ENCODE measurements at places on chromosomes 11 and 22. TPM values are rescaled to one million over a fixed set of nuclear protein-coding genes. Genes with fewer than 3 reads are reported as not detected.
A peak's percentile ranks its signal among the peaks of the same experiment; 100 is the strongest.

The GLYAT gene
- total RNA-seq: not detected

The NCF4 gene
- not detected for total RNA-seq

- peaks cover 17% of the 10 kb centered on the region for H3K27me3 ChIP-seq
- peak overlapping the region; percentile 44 for H3K27ac ChIP-seq
- H3K4me3 ChIP-seq: no peak overlapping the region
- peaks cover 42% of the 10 kb centered on the region for H3K4me1 ChIP-seq
- H3K36me3 ChIP-seq: no peaks in the 10 kb centered on the region
- peak; percentile 77 for DNase-seq
These were observed 22.4 kb downstream of the MMP10 start for GRCh38 chr11:102757823-102758549.

DNA sequence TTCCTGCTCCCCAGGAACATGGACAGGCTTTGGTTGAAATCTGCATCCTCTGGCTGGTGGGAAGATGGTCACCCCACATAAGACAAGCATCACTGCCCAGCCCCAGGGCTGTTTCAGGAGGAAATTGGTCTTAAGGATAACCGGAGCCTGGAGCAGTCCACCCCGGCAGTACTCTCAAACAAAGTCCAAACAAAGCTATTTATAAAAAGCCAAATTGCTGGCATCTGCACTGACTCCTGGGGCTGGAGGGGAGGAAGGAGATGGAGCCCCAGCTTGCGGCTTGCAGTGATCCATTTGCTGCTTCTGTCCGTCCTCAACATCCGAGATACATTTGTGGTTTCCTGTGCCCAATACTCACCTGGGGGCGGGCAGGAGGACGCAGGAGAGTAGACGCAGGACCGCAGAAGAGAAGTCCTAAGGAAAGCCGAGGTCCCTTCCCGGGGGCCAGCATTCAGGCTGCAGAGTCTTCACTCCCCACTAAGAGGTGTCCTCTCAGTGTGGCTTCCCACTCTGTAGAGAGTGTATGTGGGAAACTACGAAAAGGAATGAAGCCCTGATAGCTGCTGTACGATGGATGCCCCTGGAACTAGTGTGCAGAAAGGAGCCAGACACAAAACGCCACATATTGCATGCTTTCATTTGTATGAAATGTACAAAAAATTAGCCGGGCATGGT lies 107.3 kb upstream of the FGF3 start:
- H3K27ac ChIP-seq: no peak overlapping the region
- no peak overlapping the region for H3K4me3 ChIP-seq
- peaks cover 4% of the 10 kb centered on the region for H3K4me1 ChIP-seq
- no peaks in the 10 kb centered on the region for H3K36me3 ChIP-seq
- DNase-seq: no peak
